Frontal cortex (tissue), 4 donors: ENCODE measurements at places on chromosomes 13 and 19.

- DNase-seq, result no peak
These were observed 24.3 kb downstream of the GPX4 start for GRCh38 chr19:1128106-1128505.

DNA sequence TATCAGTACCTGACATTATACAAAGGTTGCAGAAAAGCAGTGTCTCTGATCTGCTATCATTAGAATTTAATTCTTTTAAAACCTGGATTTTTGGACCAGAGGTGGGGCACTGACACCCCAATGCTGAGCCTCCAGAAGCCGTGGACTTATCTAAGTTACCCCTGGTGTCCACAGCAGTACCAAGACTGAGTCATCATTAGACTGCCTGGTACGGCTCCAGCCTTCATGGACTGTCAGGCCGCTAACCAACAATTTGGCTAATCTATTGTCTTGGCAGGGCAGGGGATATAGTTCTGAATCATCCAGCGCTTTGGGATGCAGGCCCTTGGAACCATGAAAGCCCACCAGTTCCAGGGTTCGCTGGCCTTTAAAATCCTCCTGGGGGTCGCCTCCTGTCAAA, 78.3 kb downstream of the TSHZ3 start:
- no peak for DNase-seq

DNA sequence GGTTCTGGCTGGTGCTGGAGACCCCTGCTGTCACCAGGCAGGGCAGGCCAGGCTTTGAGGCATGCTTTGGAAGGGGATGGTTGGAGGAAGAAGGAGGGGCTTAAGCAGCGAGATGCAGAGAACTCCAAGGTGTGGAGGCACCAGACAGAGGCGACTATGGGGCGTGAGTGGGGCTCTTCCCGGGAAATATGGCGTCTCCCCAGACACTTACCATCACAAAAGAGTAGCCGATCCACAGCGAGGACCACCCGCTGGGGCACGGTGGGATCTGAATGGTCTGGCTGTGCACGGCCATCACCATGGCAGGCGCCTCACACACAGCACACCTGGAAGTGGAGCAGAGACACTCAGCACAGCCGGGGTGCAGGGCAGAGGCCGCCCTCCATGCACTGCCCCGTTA, 151.9 kb downstream of the COL4A1 start:
- no peak for DNase-seq

- DNase-seq, result no peak
These were observed 13.9 kb upstream of the GNA15 start for GRCh38 chr19:3121821-3122511.

- no peak for DNase-seq
These were observed 111.0 kb downstream of the MRPL57 start for GRCh38 chr13:21287331-21287907.

- no peak for DNase-seq
These were observed 1263.1 kb downstream of the PCDH9 start for GRCh38 chr13:65966991-65967451.

DNA sequence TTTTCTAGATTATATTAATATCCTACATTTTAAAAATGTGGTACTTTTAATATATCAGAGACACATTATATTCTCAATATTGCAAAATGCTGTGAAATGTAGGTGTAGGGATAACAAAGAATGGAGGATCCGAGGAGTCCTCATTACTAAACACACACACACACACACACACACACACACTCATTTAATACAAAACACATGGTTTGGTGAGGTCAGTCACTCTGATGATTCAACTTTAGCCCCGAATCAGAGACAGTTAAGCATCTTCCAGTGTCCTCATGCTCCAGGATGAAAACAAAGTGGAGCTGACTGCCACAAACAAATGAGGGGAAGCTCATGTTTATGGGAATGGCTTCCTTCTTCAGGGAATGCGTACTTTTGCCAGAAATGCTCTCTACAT, 147.5 kb downstream of the CYSLTR2 start:
- no peak for DNase-seq

DNA sequence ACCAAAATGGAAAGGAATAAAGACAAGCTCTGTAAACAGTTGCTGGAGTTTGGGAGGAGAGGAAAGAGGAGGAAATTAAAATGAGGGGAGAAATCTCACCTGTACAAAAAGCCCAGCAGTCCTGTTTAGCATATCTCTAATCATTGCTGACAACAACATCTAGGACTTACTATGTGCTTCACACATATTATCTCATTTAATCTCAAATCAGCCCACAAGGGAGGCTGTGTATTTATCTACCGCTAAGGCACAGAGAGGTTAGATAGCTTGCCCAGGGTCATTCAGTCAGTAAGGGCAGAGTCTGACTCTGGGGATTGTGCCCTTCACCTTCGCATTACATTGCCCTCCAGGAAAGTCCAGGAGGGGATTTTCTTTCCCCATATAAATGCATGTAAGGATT, 233.3 kb downstream of the DLEU7 start:
- DNase-seq, result no peak

GRCh38 chr19:2600914-2601870, 101.3 kb downstream of the GNG7 start:
- DNase-seq, result no peak

DNA sequence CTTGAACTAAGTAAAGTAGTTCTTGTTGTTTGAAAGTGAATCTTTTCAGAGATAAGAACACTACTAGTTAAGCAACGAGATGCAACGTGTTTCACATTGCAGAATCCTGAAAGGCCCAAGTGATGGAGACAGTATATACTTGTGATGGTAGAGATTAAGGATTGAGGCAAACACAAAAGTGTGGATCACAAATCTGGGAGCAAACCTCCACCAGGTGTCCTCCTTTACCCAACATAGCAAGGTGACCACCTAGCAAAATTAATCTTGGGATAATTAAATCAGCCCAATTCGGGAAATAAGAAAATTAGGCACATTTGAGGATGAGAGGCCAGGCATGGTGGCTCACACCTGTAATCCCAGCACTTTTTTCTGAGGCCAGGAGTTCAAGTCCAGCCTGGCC, 563.9 kb downstream of the DACH1 start:
- no peak for DNase-seq

DNA sequence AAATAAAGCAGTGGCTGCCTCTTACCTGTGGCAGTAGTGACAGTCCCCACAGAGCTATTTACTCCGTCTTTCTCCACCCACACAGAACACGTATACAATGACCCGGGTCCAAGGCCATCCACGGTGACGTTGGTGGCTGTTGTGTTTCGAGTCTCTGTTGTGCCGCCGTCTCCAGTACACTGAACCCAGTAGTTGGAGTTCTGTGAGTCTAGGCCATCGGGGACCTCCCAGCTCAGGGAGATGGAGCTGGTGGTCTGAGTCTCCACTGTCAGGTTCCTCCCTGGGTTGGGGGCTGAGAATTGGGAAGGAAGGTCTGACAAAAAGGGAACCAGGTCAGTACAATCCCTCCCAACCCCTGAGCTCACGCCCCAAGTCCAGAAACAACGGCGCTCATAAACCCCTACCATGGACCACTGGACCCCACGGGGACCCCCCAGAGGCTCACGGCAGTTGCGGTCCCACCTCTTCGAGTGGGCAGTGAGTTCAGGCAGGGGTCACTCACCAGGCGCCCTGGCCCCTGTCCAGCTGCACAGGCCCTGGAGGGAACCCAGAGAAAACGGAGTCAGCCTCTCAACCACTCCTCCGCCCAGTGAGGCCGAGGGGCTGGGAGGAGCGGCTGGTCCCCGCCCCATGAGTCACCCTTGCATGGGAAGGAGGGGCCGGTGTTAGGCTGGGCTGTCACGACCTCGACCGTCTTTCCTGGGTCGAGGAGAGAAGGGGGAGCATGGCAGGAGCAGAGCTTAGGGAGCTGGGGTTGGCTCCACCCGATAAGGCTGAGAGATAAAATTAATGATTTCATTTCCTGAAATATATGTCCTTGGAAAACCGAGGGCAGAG, 2.4 kb downstream of the PTPRH start:
- DNase-seq, result peak; percentile 77

- DNase-seq, result no peak
These were observed 15.6 kb upstream of the ZNF730 start for GRCh38 chr19:23101241-23101640.

GRCh38 chr13:75368167-75368566, 113.8 kb downstream of the TBC1D4 start:
- no peak for DNase-seq

- no peak for DNase-seq
These were observed 30.6 kb upstream of the ISYNA1 start for GRCh38 chr19:18468517-18468916.

DNA sequence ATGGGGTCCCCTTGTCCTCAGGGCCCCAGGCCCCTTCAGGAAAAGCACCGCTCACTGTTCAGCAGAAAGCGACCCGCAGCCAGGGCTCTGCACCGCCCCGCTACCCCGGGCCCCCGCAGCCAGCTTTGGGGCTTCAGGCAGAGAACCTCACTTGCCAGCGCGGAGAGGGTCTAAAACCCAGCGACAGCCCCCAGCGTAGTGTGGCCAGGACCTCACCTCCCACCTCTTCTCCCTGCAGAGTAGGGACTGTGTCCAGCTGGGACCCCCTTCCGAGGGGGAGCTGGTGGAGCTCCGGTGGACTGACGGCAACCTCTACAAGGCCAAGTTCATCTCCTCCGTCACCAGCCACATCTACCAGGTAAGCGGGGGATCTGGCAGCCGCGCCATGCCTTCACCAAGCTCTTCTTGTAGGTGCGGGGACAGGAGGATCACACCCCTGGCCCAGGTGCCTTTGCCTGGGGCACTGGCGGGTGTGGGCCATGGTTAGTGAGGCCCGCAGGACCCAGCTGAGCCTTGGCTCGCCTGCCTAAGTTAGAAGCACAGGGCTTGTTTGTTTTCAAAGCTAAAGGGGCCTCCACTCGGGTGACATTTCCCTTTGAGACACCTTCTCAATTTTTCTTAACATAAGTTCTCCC, 175.7 kb downstream of the KDM4B start:
- DNase-seq, result no peak

GRCh38 chr13:53474878-53475277, 446.3 kb downstream of the OLFM4 start:
- no peak for DNase-seq

DNA sequence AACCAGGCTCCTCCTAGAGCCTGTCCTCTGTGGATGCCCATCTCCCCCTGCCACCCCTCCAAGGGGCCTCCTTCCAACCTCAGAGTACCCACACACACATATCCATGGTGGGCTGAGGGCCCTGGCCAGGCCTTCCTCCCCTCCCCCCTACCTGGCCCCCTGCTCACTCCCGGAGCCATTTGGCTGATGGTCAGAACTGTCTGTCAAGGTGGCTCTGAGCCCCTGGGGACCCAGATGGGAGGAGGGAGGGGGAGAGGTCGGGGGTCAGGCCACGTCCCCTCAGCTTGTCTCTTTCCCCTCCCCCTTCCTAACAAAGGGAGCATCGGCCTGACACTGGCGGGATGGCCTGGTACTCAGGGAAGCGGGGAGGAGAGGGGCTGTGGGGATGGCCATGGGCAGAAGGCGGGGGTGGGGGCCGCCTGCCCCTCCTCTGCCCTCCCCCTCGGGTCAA, 18.7 kb upstream of the POU2F2 start:
- no peak for DNase-seq

GRCh38 chr13:64778002-64778401, 2452.1 kb downstream of the PCDH9 start:
- no peak for DNase-seq

- no peak for DNase-seq
These were observed 27.8 kb downstream of the PIN1 start for GRCh38 chr19:9862938-9863337.

GRCh38 chr13:92821324-92821723, 405.3 kb upstream of the GPC6 start:
- no peak for DNase-seq

- DNase-seq, result no peak
These were observed 19.9 kb downstream of the MIER2 start for GRCh38 chr19:324716-325115.

DNA sequence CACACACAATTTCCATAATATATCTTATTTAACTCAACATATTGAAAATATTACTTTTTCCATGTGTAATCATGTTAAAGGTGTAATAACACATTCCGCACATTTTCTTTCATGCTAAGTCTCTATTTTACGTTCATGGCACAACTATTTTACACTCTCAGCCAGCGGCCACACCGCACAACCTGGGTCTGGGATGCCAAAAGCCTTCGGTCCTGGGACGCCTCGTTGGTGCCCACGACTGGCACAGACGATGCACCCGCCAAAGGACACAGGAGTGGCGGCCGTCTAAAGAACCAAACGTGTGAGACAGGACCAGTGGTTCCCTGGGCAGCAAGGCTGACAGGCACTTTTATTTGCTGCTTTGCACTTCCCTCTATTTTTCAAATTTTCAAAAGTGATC, 10.0 kb upstream of the PROZ start:
- DNase-seq, result no peak

DNA sequence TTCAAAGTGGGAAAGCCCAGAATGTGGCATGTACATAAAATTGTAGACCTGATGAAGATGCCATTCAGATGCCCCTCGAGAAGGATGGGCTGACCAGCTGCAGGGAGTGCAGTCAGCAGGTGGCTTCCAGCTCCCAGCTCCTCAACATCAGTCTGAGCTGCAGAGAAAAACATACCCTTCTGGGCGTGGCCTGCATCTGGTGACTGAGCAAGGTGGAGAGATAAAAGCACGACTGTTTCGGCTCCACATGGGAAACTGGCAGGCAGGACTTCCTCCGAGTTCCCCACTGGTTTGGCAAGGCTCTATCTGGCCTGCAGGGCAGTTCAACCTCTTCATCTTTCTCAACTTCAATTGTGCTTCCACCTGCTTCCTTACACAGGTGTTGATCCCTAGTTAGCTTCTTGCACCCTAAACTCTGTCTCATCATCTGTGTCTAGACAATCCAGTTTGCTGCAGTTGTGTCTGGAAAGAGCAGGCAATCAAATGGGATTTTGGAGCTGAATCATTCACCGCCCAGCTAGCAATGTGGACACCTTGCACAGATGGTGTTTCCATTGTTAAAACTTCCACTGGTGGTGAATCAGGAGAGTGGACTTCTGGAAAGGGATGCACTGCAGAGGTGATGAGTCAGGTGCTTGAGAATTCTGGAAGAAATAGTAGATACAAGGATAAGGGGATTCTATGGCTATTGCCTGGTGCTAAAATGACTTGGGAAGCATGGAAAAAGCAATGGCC, 56.8 kb downstream of the POLR1D start:
- DNase-seq, result no peak

- DNase-seq, result peak; percentile 9
These were observed 543.1 kb upstream of the SLITRK5 start for GRCh38 chr13:87128036-87128435.

DNA sequence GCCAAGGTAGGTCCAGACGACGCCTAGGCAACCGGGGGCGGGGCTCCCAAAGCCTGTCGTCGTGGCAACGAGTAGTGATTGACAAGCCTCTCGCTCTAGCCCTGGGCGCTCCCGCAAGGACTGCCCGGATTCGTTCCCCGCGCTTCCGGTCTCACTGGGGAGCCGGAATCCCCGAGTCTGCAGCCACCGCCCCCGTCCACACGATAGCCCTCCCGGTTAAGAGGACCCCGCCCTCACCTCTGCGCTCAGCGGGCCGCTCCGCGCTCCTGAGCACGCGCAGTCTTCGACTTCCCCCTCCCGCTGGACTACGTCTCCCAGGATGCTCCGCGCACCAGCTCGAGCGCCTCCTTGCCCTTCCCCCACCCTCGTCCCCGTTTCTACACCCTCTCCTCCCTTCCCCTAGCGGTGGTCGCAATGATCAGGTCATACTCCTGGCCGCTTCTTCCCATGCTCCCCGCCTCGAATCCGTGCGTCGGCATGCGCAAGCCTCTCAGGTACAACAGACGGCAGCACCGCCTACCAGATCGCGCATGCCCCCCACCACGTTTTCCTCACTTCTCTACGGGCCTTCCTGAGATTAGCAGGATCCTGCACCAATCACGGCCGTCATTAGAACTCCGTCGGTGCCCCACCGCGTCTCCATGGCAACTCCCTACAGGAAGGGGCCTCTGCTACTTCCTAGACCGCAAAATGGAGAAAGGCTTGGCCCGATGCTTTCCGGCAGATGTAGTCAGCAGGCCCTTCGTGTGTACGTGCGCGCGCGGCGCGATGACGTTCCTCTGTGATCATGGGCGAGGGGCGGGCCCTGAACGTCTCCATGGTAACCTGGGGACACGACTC, at the start of gene MZF1:
Gene MZF1, minus strand, starts transcription at position 518 of the 840 bp plus-strand sequence. CDS start 1,946 bp downstream, outside the sequence.
- DNase-seq, result peak; percentile 97
